Fibroblast of skin of scalp (primary cell): ENCODE measurements at places on chromosomes 2 and 18.

- peak; percentile 9 for DNase-seq
Measured at GRCh38 chr18:12839526-12840196, 44.4 kb downstream of the PTPN2 start.

DNA sequence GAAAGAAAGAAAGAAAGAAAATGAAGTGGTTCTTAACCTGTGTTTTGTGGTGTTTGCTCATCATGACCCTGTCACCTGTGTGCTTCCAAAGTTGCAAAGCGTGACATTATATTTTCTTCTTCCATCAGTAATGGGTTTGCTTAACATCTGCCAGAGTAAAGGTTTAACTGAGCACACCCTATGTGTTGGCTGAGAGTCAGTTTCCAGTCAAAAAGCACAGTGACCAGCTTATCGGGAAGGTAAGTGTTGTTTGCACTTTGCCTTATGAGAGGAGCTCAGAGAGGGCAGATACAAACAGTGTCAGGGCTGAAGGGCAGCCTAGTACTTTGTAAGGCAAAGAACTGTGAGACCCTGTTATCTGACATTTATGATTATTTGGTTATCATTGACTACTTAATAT is 406.2 kb upstream of the CWC22 start:
- no peak for DNase-seq

GRCh38 chr2:20509301-20509769 is 62.5 kb downstream of the RHOB start:
- no peak for DNase-seq

DNA sequence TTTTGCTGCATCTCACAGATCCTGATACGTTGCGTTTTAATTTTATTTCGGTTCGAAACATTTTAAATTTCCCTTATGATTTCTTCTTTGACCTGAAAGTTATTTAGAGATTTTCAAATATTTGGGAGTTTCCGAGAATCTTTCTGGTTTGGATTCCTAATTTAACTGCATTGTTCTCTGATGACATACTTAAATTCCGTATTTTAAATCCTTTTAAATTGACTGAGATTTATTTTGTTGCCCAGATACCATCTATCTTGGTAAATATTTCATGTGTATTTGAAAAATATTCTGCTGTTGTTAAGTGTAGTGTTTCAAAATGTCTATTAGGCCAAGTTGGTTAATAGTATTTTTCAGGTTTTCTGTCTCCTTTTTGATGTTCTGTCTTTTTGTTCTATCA is 37.7 kb downstream of the MROH2A start:
- DNase-seq, result no peak

DNA sequence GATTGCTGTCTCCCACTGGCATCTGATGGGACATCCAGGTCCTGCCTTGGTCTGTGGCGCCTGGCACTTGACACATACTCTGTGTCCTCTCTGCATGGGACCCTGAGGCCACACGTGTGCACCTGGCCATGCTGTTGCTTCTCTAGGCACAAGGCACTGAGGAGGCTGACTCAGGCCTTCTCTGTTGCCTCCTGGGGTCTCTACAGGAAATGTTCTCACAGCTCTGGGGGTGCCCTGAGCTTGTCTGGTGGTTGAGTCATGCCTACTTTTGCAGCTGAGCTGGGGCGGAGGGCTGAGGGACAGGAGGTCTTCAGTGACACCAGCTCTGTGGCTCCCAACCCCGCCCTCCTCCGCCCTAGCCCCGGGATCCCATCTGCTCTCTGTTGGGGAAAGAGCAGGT is 207.0 kb upstream of the HS6ST1 start:
- DNase-seq, result peak; percentile 56

DNA sequence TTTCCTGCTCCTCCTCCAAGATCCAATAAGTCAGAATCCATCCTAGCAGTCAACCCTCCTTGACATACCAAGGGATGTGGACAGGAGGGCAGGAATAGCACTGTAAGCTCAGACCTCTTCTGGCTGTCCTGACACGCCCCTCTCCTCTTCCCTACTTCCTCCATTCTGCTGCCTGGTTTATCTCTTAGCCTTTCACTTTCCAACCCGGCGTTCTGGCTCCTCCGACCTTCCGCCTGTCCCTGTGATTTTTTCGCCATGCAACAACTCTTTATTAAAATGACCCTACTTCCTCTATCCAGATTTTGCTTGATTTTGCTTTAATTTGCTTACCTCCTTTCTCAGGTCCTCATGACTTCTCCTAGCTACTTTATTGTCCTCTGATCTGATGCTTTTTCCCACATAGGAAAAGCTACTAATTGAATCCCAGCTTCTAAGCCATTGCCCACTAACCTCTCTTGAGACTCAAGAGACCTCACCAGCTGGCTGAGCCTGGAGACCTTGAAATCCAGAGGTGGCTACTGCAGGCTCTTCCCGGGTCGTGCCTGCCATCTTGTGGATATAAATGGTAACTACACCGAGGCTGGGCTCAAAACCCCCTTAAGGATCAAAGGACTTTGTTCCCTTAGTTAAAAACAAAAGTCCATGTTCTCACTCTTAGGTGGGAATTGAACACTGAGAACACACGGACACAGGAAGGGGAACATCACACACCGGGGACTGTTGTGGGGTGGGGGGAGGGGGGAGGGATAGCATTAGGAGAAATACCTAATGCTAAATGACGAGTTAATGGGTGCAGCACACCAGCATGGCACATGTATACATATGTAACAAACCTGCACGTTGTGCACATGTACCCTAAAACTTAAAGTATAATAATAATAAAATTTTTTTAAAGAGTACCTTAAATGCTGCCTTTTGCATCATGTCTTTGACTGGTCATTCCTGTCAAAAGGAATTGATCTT is 139.4 kb downstream of the AKAIN1 start:
- DNase-seq, result peak; percentile 49

- DNase-seq, result no peak
Measured at GRCh38 chr2:26848336-26849055, 564 bp downstream of the DPYSL5 start.

- no peak for DNase-seq
Measured at GRCh38 chr18:10850840-10851239, 298.5 kb downstream of the PIEZO2 start.

GRCh38 chr2:187586011-187586641 is 31.9 kb upstream of the TFPI start:
- peak; percentile 8 for DNase-seq

DNA sequence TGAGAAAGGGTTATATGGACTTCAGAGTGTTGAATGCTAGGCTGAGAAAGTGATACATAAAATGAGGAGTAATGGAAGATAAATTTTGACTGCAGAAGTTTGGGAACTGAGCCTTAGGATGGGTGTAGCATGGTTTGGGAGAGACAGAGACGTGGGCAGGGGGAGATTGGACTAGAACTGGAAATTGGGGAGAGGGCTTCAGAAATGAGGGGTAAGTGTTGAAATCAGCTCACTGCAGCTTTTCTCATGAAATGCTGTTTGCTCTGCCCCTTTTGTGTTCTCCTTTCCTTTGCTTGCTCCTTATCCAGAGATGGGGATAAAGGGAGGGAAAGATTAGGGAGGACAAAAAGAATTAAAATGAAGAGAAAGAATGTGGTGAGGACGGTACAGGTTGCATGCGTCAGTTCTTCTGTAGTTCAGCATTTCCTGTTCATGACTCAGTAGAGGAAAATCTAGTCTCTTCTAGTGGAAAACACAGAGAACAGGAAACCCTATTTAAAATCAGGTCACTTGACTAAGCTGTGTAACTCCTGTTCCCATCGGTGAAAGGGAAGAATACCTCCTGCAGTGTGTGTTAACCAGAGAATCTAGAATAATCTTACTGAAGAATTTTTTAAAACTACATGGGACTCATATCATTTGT is 105.6 kb downstream of the CRIM1 start:
- DNase-seq, result peak; percentile 86

- no peak for DNase-seq
Measured at GRCh38 chr2:136297312-136297711, 179.4 kb upstream of the CXCR4 start.

- no peak for DNase-seq
Measured at GRCh38 chr2:131493199-131493968, 1.2 kb upstream of the MZT2A start.

DNA sequence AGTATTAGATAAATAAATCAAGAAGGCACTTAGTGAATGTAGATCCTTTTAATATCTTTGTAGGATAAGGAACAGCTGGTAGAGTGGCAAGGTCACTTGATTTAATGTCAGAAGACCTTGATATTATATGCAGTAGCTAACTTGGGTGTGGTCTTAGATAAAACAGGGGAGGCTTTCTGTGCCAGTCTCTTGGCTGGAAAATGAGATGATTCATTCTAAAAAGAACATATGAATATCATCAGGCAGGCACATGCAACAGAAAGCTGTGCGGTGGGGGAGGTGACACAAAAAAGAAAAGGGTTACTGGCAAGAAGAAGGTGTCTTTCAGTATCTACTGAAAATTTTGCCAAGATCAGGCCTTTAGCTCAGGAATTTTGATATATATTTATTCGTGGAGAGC is 931.7 kb upstream of the CELF4 start:
- no peak for DNase-seq

GRCh38 chr2:48315896-48316194 is 214.1 kb upstream of the STON1 start:
- no peak for DNase-seq
